RWPE2 (cell line): ENCODE measurements at places on chromosomes 3 and 15.
A peak's percentile ranks its signal among the peaks of the same experiment; 100 is the strongest.

- no peak for DNase-seq
These were observed 22.0 kb downstream of the SLC7A14 start for GRCh38 chr3:170563712-170564423.

GRCh38 chr3:37031096-37031682 is 37.9 kb downstream of the MLH1 start:
- DNase-seq = no peak

- DNase-seq = peak; percentile 56
These were observed 20.3 kb downstream of the PLXNB1 start for GRCh38 chr3:48409291-48410201.

DNA sequence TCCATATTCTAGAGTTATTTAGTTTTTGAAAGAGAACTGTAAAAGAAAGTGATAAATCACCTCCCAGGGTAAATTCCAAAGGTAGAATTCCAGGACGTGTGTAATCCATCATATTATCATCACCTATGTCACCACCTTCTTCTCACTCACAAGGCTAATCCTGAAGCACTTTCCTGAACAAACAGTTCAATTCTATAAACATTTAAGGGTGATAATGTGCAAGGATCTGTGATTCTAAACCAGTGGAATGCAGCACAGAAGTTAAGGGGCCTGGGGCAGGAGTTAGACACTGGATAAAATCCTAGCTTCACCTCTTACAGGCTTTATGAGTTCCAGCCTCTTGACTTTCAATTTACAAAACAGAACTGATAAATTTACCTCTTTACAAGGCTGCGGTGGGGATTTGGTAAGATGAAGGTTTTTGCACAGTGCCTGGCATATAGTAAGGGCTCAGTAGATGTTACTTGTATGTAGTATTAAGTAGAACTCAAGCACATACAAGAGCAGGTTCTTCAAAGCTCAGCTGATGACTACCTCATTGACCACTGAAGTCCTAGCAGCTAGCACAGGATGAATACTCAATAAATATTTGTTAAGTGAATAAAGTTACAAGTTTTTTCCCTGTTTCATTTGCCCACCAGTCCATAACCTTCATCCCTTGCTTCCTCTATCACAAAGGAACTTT is 47.3 kb upstream of the CCDC80 start:
- DNase-seq = no peak

DNA sequence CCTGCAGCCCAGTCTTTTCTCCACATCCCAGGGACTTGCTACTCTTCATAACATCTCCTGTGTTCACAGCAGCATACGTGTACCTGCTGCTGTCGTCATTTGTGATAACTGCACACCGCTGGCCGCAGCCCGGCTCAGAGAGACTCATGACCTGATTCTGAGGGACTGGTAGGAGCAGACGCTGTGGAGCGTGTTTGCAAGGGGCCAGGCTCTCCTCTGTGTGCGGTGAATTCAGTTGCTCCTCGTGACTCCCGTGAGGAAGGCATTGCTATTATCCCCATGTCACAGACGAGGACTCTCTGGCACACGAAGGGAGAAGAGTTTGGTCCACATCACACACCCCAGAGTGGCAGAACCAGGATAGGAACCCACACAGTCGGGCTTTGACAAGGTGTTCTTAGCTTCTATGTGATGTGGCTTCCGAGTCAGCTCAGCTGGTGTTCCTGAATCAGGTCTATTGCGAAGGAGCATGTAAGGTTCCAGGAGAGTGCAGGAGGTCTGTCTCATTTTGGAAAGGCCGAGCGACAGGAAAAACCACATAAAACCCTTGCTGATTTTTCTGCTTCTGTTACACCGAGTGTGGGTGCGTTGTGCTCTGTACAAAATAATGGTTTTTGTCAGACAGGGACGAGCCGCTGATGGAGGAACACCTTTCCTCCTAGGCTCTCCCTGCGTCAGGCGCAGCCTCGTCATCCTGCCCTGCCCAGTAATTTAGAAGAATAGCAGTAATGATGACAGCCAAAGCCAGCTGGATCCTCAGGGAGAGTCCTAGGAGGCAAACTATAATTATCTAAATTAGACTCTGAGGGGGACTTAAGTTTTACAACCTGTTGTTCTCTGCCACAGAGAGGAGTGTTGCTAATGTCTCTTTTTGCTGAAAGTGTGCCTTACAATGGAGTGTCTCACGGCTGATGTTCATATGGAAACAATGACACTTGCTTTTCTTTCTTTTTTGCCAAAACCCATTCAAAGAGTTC is 157.5 kb upstream of the RGMA start:
- DNase-seq = no peak

GRCh38 chr3:152564459-152564858 is 270.5 kb upstream of the P2RY1 start:
- no peak for DNase-seq

DNA sequence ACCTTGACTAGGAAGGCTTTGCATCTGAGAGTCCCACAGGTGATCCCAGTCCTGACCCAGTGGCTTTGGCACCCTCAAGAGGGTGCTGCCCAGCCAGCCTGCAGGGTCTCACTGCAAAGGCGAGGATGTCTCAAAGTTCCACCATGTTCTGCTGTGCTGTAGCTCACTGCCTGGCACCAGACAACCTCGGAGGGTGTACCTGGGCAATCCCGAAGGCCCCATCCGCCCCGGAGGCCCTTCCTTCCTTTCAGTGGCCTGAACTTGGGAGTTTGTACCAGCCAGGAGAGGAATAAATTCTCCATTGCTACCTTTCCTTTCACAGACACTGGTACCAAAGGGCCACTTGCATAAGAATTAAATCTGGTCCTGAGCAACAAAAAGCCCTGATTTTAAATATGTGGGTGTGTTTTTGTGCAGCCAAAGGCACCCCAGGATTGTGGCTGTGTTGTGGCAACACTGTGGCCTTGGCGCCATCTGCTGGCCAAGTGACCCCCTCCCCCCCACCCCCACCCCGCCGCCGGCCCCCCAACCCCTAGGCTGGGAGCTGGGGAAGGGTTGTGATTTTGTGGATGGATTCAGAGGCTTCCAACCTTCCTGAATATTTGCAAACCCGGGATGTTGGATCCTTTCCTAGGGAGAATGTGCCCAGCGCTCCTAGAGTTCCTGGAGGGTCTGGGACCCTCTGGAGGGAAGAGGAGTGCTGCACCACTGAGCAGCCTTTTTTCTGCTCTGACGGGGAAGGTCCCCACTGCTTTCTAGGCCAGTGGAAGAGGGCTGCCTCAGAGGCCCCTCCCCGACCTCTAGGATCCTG is 9.7 kb upstream of the PTPN23 start:
- no peak for DNase-seq
